COR-L47 (cell line): ENCODE measurements at places on chromosomes 7 and 10.

- DNase-seq = no peak
Measured at GRCh38 chr10:101403161-101403560, 49.2 kb downstream of the BTRC start.

- DNase-seq = no peak
Measured at GRCh38 chr10:124196659-124197058, 103.3 kb upstream of the CHST15 start.

DNA sequence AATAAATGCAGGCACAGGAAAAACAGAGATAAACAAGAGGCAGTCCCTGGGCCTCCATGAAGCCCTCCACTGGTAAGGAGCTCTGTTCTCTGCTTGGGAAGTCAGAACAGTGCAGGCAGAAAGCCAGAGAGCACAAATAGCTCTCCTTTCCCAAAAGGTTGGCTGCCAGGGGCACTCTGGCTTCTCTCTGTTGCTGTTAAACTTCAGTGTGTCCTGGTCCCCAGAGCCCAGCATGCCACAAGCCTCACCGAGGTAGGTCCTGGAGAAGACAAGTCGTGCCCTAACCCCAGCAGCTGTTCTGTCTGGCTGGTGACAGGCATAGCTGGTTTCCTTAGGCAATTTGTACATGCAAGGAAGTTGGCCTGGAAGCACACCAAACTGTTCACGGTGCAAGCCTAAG lies 17.3 kb downstream of the SLC16A12 start:
- no peak for DNase-seq

- DNase-seq = peak; percentile 22
Measured at GRCh38 chr7:25855854-25856782, 295.9 kb upstream of the NFE2L3 start.

DNA sequence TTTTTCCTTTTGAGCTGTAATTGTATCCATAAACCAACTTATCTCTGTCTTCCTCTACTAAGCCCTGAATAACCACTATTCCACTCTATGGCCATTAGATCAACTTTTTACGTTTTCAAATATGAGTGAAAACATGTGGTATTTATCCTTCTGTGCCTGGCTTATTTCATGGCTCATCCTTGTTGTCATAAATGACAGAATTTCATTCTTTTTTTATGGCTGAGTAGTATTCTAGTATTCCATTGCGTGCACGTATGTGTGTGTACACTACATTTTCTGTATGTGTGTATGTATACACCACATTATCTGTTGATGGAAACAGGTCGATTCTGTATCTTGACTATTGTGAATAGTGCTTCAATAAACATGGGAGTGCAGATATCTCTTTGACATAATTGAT lies 11.1 kb downstream of the CDK1 start:
- DNase-seq = no peak

GRCh38 chr7:132977234-132977633 lies 104.7 kb downstream of the CHCHD3 start:
- DNase-seq = no peak

DNA sequence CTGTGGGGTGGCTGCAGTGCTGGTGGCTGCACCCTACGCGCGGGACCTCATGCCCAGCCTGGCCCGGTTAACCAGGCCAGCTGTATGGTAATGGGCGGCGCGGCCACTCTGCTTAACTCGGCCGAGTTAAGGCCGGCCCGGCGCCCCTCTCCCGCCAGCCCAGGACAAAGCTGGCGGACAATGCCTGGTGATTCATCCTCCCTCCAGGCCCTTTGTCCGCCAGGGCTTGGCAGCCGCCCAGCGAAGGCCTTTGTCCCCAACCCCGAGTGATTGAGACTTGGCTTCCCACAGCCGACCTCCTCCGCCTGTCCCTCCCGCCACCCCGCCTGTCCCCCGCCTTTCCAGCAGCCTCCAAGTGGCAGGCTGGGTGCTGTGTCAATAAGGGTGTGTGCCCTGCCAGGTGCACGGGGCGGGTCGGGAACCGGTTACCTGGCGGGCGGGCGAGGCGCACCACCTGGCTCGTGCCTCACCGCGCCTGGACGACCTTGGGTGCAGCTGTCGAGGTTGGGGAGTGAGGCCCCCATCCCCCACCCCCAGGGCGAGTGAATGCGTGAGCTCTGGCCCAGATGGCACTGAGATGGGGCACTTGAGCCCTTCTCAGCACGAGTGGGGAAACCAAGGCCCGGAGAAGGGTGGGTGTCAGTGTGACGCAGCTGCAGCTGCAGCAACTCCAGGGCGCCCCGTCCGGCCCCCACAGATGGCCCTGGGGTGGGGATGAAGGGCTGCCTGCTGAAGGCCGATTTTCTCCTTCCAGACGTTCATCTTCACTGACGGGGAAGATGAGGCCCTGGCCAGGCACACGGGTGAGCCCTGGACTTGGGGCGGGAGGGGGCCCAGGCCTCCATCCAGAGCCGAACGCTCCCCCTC lies 4.6 kb downstream of the LFNG start:
- peak; percentile 97 for DNase-seq

- DNase-seq = no peak
Measured at GRCh38 chr7:43653891-43654504, 71.1 kb downstream of the STK17A start.

- no peak for DNase-seq
Measured at GRCh38 chr7:94228223-94228622, 166.5 kb upstream of the COL1A2 start.

GRCh38 chr10:78179886-78180705 lies 146.4 kb downstream of the RPS24 start:
- no peak for DNase-seq

DNA sequence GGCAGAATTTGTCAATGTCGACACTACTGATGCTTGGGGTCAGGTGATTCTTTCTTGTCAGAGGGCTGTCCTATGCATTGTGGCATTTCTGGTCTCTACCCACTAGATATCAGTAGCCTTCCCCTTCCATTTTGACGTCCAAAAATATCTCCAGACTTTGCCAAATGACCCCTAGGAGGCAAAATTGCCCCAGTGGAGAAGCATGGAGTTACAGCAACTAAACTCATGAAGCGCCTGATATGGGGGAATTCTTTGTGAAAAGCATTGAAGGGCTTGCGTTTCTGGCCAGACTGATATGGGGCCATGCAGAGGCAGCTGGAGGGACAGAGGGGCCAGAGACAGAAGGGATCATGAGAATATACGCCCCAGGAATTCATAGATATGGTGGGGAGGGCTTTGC lies 43.6 kb downstream of the ADRB1 start:
- DNase-seq = no peak

GRCh38 chr10:127441350-127442219 lies 107.5 kb upstream of the NPS start:
- no peak for DNase-seq

- peak; percentile 51 for DNase-seq
Measured at GRCh38 chr10:11017570-11018431, at the start of gene CELF2. Gene CELF2, plus strand, starts transcription at chr10:11017872. Its CDS starts 218 bp downstream, at chr10:11018090.

GRCh38 chr10:73398024-73398423 lies 15.8 kb downstream of the ANXA7 start:
- no peak for DNase-seq

DNA sequence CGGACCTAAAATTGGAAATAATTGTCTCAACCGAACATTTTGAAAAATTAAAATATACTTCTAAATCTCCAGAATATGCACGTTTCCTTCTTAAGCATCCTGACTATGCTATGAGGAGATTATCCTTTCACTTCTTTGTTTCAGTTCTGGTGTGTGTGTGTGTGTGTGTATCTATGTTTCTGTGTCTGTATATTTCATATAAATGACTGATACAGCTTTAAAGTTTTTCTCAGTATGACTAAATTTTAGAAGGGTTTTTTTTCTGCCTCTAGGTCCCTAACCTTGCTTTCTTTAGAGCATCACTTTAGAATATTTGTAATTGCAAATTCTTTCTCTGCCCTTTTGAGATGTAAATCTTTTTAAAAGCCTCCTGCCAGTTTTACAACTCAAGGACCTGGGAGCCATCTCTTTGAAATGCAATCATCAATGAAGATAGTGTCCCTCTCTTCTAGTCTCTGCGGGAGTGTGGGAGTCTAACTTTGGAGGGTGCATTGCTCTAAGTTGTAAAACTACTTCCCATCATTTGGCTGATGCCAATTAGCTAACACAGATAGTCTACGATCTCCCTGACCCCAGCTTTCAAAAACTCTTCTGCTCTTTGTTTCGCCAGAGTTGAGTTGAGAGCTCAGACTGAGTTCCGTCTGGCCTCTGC lies 782.0 kb upstream of the ZWINT start:
- no peak for DNase-seq

DNA sequence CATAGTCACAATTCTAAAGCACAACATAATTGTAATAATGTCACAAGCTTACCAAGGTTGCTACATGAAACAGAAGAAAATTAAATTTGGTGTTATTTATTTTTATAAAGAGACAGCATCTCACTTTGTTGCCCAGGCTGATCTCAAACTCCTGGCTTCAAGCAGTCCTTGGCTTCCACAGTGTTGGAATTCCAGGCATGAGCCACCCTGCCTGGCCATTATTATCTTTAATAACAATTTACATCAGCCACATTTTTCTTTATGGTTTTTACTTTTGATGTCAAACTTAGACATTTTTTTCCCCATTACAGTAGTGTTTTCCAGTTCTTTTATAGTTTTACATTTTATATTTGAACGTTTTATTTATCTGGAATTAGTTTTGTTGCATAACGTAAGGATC lies 46.7 kb downstream of the BMPR1A start:
- no peak for DNase-seq

- no peak for DNase-seq
Measured at GRCh38 chr7:97595439-97595838, 136.4 kb upstream of the TAC1 start.

- DNase-seq = no peak
Measured at GRCh38 chr10:77500754-77501151, 136.9 kb downstream of the KCNMA1 start.

DNA sequence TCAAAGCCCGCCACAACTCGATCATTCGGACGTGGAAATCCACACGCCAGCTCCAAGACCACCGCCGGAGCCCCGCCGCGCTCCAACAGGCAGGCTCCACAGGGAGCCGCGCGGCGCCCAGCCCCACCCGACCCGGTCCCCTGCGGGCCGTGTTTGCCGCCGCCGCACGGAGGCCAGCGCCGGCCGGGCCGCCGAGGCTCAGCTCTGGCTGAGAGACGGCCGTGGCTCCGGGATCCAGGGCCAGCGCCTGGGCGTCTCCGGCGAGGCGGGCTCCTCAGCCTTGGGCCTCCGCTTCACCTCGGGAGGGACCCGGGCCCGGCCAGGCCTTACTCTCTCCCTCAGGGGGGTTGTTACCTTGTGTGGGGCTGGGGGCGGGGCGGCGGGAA lies 333 bp downstream of the SMNDC1 start:
- no peak for DNase-seq

DNA sequence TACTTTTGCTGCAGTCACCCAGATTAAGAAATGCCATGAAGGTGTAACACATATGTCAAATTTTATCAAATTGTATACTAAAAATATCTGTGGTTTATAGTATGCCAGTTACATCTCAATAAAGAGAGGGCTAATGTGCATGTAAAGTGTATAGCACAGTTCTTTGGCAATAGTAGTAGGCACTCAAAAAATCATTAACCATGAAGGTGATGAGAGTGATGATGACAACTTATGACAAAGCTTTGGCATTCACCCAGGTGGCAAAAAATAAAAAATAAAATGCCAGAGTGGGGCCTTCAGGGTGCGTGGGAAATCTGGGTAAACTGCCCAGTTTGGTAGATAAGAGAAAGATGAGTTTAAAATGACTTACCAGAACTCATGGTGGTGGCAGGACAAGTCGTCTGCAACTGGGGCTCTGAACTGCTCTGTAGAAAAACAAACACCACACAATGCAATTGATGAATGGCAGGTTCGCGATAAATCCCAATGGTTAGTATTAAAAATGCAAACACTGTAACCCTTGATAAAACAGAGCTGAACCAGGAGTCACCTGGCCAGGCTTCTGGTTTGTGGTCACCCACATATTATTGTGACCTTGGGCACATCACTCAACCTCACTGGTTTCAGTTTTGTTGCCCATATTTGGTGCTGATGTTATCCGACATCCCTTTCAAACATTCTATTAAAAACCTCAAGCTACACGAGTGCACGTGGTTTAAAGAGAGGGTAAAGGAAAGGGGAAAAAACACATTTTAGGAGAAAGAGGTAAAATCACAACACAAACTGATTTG lies 120.2 kb downstream of the SORBS1 start:
- no peak for DNase-seq

- no peak for DNase-seq
Measured at GRCh38 chr10:52479567-52479966, 165.5 kb downstream of the DKK1 start.

- no peak for DNase-seq
Measured at GRCh38 chr7:87155788-87156187, 3.5 kb downstream of the DMTF1 start.

- DNase-seq = no peak
Measured at GRCh38 chr7:40551685-40552576, 417.1 kb downstream of the SUGCT start.

- DNase-seq = no peak
Measured at GRCh38 chr10:99370993-99371392, 41.8 kb downstream of the CNNM1 start.

DNA sequence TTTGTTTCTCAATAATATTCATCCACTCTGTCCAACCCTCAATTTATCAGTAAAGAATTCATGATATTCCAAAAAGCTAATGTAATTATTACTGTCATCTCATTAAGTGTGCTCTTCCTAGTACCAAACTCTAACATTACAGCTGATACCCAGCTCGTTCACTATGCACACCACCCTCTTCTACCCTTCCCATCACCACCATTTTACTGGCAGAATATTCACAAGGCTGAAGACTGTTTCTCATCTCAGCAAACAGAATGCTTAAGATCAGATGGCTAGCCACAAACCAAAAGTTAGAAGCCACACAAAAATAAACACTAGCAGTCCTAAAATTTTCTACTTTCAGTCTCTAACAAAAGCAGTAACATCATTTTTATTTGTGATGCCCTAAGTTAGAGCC lies 121.5 kb downstream of the SRPK2 start:
- no peak for DNase-seq

- DNase-seq = no peak
Measured at GRCh38 chr10:75229971-75230370, 5.8 kb downstream of the COMTD1 start.

- DNase-seq = no peak
Measured at GRCh38 chr7:76073335-76073990, 25.6 kb downstream of the MDH2 start.

GRCh38 chr10:71486484-71487114 lies 89.9 kb downstream of the CDH23 start:
- no peak for DNase-seq

GRCh38 chr10:37572206-37572605 lies 285.2 kb downstream of the ZNF248 start:
- no peak for DNase-seq

DNA sequence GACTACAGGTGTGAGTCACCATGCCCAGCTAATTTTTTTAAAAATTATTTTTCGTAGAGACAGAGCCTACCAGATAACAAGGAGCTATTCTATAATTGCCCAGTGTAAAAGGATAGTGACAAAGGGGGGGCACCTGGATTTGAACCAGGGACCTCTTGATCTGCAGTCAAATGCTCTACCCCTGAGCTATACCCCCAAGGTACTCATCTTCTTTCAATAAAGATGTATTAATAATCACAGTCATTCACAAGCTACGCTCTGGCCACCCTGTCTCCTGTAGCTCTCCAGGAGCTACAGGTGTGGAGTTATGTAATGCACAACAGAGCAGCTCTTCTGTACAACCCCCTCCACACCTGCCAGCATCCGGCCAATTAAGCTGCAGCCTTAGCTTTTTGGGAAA lies 83.5 kb downstream of the ZNF777 start:
- no peak for DNase-seq
